ENCODE measurements at places on chromosomes 4 and X.

DNA sequence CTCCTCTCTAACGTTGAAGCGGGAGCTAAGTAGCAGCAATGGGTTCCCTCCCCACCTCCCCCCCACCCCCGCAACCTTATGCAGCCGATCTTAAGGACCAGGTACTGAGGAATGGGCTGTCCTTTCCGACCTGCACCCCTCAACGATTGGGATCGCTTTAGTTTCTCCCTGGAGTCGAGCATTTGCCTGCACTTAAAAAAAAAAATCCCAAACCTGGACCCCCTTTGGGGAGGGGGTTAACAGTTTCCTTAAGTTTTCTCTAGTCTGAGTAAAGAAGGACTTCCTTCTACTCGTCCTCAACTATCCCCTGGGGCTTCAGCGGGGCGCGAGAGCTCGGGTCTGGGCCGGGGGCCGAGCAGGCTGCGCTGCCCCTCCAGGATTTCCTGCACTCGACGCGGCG is 25.7 kb upstream of the BCORL1 start:
- peaks cover 2% of the 10 kb centered on the region for H3K27me3 ChIP-seq
- no peak overlapping the region for H3K27ac ChIP-seq
- no peak for DNase-seq

DNA sequence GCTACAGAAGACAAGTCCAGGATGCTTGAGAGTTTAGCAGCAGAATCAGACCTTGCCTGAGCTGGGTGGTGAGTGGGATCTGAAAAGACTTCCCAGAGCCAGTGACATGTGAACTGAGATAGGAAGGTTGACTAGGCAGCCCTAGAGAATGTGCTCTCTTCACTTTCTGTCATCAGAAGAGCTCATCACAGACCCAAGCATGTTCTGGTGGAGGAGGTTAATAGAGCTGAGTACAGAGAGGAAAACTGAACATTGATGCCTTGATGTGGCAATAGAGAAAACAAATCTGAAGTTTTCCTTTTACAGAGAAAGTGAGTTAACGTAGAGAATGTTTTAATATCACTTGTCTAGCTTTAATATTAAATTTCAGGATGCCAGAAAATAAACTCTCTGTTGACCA is 17.1 kb downstream of the ADGRL3 start:
- H3K4me3 ChIP-seq: no peak overlapping the region
- H3K27me3 ChIP-seq: no peaks in the 10 kb centered on the region
- no peak for DNase-seq
- H3K4me1 ChIP-seq: peaks cover 12% of the 10 kb centered on the region
- no peak overlapping the region for H3K27ac ChIP-seq

DNA sequence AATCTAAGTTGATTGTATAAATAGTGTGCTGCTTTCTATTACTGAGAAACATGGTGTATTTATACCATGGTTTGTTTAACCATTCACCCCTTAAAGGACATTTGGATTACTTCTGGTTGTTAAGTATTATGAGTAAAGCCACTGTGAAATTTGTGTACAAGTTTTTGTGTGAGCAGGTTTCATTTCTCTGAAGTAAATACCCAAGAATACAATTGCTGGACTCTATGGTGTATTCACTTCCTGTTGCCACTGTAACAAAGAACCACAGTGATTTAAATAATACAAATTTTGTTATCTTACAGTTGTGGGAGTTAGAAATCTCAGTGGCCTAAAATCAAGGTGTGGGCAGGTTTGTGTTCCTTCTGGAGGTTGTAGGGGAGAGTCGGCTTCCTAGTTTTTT is 869.6 kb downstream of the CCSER1 start:
- no peaks in the 10 kb centered on the region for H3K36me3 ChIP-seq
- H3K4me1 ChIP-seq: no peaks in the 10 kb centered on the region
- no peak for DNase-seq
- H3K27ac ChIP-seq: no peak overlapping the region
- H3K4me3 ChIP-seq: no peak overlapping the region

DNA sequence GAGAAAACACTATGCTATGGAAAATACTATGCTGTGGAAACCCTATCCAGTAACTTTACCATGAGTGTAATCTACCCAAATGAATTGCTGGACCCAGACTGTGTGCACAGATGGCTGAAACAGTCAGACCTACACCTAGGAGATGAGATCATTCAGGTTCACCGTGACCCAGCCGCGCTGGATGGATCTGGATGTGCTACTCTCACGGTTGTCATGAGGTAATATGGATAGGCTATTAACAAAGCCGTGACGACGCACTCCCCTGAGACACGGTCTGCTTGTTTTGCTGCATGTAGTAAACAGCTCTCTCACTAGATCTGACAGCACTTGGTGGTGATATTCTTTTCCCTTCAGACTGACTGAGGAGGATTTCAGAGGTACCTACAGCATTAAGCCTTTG is 832.5 kb upstream of the GRID2 start:
- H3K36me3 ChIP-seq: no peaks in the 10 kb centered on the region
- H3K27me3 ChIP-seq: no peaks in the 10 kb centered on the region
- no peak overlapping the region for H3K27ac ChIP-seq
- H3K4me1 ChIP-seq: peaks cover 2% of the 10 kb centered on the region
- no peak for DNase-seq

GRCh38 chr4:168917138-168917779 is 92.8 kb downstream of the CBR4 start:
- no peaks in the 10 kb centered on the region for H3K27me3 ChIP-seq
- no peak overlapping the region for H3K4me3 ChIP-seq
- H3K36me3 ChIP-seq: peaks cover 3% of the 10 kb centered on the region
- no peak for DNase-seq
- no peak overlapping the region for H3K27ac ChIP-seq

DNA sequence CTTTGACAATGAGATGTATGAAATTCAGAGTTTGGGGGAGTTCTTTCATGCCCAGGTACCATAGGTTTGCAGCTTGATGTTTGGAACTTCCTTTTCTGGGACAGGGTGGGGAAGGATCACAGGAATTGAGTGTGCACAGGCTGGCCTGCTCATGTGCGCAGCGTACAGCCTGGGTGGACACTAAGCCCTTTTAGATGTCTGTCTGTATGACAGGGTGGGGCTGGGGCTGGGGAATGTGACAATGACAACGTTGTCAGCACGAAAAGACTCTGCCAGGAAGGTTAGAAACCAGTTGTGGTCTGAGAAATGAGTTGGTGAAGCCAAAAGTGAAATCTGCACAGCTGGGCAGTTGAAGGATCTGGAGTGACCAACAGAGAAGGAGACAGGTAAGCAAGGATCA is 47.4 kb downstream of the WWC2 start:
- no peaks in the 10 kb centered on the region for H3K36me3 ChIP-seq
- no peak overlapping the region for H3K4me3 ChIP-seq
- H3K27me3 ChIP-seq: no peaks in the 10 kb centered on the region
- peaks cover 7% of the 10 kb centered on the region for H3K4me1 ChIP-seq
- DNase-seq: no peak
- H3K27ac ChIP-seq: no peak overlapping the region

DNA sequence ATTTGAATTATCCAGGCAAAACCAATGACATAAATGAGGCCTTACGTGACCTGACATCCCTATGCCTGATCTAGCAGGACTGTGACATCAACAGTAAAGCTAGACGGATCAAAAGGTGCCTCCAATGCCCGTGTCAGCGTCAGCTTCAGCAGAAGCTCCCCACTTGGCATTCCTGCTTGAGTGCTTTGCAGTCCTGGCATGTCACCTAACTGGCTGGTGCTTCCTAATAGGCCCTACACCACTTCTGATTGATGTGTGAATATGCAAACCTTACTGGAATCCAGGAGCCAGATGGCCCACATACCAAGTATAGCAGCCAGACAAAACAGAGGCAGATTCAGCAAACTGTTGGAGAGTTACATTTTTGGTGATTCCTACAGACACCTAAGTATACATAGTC is 224.2 kb downstream of the DMD start:
- no peak overlapping the region for H3K4me3 ChIP-seq
- no peaks in the 10 kb centered on the region for H3K36me3 ChIP-seq
- no peak overlapping the region for H3K27ac ChIP-seq
- peaks cover 2% of the 10 kb centered on the region for H3K27me3 ChIP-seq

- H3K27ac ChIP-seq: no peak overlapping the region
- no peaks in the 10 kb centered on the region for H3K27me3 ChIP-seq
- H3K4me1 ChIP-seq: no peaks in the 10 kb centered on the region
- no peak overlapping the region for H3K4me3 ChIP-seq
- no peak for DNase-seq
Measured at GRCh38 chr4:102031406-102031805, 240.9 kb downstream of the BANK1 start.

DNA sequence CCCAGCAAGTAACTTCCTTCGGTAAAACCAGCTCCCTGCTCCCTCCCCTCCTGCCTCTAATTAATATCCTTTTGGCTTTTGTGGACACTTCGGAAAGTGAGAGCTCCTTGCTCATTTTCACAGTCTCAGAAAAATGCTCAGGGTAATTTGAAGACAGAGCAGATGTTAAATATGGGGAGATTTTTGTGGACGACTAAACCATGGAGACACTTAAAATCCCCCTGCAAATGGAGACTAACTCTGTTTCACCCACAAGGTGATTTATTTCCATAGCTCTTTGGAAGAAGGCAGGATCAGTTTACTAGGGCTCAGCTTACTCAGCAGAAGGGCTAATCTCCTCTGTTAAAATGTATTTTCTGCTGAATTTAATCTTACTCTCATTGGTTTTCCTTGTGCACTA is 12.2 kb upstream of the AMOT start:
- no peak overlapping the region for H3K27ac ChIP-seq
- H3K36me3 ChIP-seq: no peaks in the 10 kb centered on the region

- H3K4me1 ChIP-seq: peaks cover 3% of the 10 kb centered on the region
- H3K27me3 ChIP-seq: peaks cover 6% of the 10 kb centered on the region
- no peaks in the 10 kb centered on the region for H3K36me3 ChIP-seq
- H3K27ac ChIP-seq: no peak within 1 kb of the TSS
- peak within 1 kb of the TSS; percentile 16 for H3K4me3 ChIP-seq
Measured at GRCh38 chr4:65670331-65671031, at the start of gene EPHA5. Gene EPHA5 (minus strand): TSS chr4:65670489. CDS start chr4:65669742, 747 bp downstream.

GRCh38 chrX:133985164-133985966 is at the start of gene GPC3:
Gene GPC3 (minus strand): TSS chrX:133985594.
- DNase-seq: peak; percentile 76
- H3K27me3 ChIP-seq: peaks cover 8% of the 10 kb centered on the region
- H3K27ac ChIP-seq: no peak within 1 kb of the TSS
- H3K36me3 ChIP-seq: no peaks in the 10 kb centered on the region
- peaks cover 11% of the 10 kb centered on the region for H3K4me1 ChIP-seq

DNA sequence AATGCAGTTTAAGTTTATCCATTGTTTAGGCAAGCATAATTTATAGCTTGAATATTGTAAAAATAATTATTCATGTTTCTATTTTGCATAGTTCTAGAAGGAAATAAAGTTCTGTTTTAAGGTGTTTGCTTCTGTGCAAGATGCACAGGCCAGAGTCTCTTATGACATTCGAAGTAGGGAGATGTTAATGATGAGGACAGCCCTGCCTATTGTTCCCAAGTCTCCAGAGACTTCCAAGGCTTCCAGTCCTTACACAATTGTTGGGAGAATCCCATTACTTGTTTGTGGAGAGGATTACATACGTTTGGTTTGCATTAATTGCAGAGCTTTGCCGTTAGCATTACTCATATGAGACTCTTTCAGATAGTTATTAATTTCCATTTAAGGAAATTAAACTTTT is 96.2 kb upstream of the ANK2 start:
- no peak overlapping the region for H3K27ac ChIP-seq
- H3K36me3 ChIP-seq: no peaks in the 10 kb centered on the region
- H3K4me3 ChIP-seq: no peak overlapping the region
- H3K4me1 ChIP-seq: peaks cover 2% of the 10 kb centered on the region

- no peak for DNase-seq
- H3K4me3 ChIP-seq: no peak overlapping the region
Measured at GRCh38 chr4:22635692-22636091, 57.0 kb upstream of the GBA3 start.

- no peak overlapping the region for H3K4me3 ChIP-seq
- peaks cover 9% of the 10 kb centered on the region for H3K27me3 ChIP-seq
- no peak for DNase-seq
- H3K36me3 ChIP-seq: no peaks in the 10 kb centered on the region
- H3K27ac ChIP-seq: no peak overlapping the region
Measured at GRCh38 chrX:15358533-15358932, 23.2 kb upstream of the PIGA start.

Data from lung (tissue), 17 donors.